Right cardiac atrium (tissue), 5 donors: ENCODE measurements at places on chromosomes 7 and 10. TPM values are rescaled to one million over a fixed set of nuclear protein-coding genes. Genes with fewer than 3 reads are reported as not detected.

- DNase-seq, result peak; percentile 36
These were observed 60.3 kb upstream of the NFKB2 start for GRCh38 chr10:102335184-102335583.

NPSR1 gene
- polyA plus RNA-seq, result not detected

COPS6 gene
- polyA plus RNA-seq, result 131 TPM

DNA sequence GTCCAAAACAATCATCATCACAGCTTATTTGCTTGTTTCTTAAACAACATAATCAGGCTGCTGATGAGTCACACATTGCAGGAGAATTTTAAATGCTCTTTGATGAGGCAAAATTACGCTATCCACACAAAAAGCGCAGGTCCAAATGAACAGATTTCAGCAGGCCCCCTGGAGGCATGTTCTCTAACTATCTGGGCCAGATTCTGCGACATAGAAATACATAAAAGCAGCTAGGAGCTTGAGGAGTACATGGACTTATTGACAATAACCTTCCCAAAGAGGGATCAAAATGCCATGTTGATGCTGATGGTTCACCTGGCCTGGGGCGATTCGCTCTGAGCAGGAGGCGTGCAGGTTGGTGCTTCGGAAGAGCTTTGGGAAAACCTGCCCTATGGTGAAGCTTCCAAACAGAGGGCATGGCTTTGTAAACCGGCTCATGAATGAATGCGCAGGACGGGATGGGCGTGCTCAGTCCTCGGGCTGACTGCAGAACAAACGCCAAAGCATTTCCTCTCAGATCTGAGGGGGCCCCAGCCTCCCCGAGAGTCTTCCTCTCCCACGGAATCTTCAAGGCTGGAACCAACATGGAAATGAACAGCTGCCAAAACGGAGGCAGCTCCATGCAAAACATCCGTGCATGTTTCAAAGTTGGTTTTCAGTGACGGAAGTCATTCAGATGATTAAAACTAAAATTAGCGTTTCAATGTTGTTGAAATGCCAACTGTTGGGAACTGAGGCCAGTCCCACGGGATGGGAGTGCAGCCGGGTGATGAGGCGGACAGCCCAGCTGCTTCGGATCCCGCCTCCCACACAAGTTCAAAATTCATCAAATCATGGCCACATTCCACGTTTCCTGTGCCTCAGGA is 179.6 kb downstream of the TCERG1L start:
- peak; percentile 28 for DNase-seq

MUC3A gene
- polyA plus RNA-seq, result 0.63 TPM

DNA sequence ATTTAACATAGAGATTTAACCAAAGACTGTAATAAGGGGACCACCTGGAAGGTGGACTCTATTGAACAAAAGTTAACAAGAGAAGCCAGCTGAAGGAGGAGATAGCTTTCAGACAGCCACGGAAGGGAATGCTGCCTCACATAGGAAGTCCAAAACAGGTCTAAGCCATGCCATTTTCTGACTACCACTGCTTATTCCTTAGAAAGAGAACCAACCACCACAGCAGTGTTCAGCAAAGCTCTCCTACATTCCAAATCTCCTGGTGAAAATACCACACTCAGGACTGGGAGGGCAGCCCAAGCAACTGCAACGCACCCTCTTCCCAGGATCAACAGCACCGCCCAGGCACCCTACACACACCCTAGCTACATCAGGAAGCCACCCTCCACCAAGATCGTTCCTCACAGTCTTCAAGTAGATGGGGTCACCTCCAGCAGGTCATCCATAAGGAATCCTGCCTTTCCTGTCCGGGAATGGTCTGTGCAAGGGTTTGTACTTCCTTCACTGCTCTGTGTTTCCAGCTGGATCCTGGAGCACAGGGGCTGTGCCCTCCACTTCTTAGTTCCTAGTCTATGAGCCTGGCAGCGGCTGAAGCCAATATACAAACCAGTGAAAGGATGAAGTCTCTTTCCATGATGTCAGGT is 2.5 kb downstream of the KIAA1549 start:
- DNase-seq, result no peak

CCL24 gene
- not detected for polyA plus RNA-seq

SRRM3 gene
- 52.8 TPM for polyA plus RNA-seq

- no peak for DNase-seq
These were observed 12.2 kb downstream of the PDCD4 start for GRCh38 chr10:110883924-110884323.

GFRA1 gene
- 2.7 TPM for polyA plus RNA-seq

- peak; percentile 50 for DNase-seq
These were observed 84.4 kb downstream of the LHPP start for GRCh38 chr10:124546055-124546369.

ZDHHC6 gene
- polyA plus RNA-seq, result 18.2 TPM

DNA sequence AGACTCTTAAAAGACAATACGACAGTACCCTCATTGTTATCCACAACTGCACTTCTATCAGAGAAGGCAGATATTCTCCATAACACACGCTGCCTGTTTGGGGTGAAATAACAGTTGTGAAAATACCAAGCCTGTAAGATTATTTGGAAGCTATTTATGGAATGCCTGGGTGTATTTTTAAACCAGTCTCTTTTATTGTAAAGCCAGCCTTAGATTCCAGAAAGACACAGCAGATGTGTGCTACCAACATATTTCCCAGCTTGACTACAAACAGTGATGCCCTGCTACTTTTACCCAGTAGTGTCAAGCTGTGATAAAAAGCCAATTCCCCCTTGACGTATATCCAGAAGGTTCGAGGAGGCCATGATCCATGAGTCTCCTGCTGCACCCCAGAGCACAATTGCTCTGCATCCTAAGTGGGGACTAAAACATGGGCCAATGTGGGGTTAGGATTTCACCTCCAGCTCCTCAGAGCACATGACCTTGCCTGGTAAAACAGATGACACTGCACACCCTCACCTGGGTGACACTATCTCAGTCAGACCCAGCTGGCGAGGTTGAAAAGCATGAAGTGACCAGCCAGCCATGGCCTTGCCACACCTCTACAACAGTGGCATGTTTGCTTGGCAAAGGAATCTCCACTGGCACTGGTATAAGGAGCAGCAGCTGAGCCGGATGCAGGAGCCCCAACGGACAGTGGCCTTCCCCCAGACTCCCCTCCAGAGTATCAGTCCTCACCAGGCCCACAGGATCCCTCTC is 62.2 kb downstream of the GFRA1 start:
- no peak for DNase-seq

FAM25G gene
- not detected for polyA plus RNA-seq

- no peak for DNase-seq
These were observed 486.7 kb upstream of the GALNT17 start for GRCh38 chr7:70645279-70645678.

- DNase-seq, result no peak
These were observed 189.3 kb downstream of the ABCA13 start for GRCh38 chr7:48360574-48360973.

ACTA2 gene
- polyA plus RNA-seq, result 649 TPM

DNA sequence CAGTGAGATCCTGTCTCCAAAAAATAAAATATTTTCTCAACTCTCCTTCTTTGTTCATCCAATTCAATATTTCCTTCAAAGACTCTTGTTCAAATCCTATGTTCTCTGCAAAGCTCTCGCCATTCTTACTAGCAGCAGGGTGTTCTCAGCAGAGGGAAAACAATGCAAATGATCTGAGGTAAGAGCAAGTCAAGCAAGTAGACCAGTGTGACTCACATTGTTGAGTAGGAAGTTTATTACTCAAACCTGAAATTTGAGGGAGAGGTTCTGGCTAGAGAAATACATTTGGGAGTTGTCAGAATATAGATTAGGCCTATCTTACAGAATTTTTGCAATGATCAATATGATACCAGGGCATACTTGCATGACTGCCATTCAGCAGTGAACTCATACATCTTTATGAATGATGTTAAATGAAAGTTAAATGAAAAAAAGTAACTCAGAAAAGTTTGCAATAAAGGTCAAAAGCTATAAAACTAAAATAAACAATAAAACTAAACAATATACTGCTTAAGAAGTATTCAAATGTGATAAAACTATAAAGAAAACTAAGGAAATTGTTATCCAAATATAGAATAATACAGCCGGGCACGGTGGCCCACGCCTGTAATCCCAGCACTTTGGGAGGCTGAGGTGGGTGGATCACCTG is 5.8 kb downstream of the IDE start:
- no peak for DNase-seq

SUN3 gene
- polyA plus RNA-seq, result not detected

- DNase-seq, result no peak
These were observed 263.8 kb upstream of the ZNF32 start for GRCh38 chr10:43912469-43912868.

DNA sequence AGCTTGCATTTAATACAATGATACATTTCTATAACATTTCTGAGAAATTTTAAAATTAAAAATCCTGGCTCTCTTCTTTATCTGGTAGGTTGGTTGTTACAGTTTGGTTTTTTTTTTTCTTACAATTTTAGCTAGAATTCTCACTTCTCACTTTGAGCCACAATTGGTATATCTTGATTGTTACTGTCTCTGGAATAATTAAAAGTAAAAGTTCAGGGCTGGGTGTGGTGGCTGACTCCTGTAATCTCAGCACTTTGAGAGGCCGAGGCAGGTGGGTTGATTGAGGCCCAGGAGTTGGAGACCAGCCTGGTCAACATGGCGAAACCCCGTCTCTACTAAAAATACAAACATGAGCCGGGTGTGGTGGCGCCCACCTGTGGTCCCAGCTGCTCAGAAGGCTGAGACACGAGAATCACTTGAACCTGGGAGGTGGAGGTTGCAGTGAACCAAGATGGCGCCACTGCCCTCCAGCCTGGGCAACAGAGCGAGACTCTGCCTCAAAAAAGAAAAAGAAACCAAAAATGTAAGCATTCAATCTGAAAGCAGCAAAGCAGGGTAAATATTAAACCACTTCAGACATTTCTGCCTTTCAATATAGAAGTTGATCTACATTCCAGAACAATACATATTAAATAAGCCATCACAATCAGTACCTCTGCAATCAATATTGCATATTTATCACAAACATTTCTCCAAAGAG is 88.6 kb upstream of the PFKP start:
- DNase-seq, result no peak

- peak; percentile 33 for DNase-seq
These were observed 195.4 kb downstream of the SKIDA1 start for GRCh38 chr10:21329995-21330627.

ALOX5 gene
- polyA plus RNA-seq, result 5.6 TPM

HOXA10 gene
- polyA plus RNA-seq, result not detected

- DNase-seq, result no peak
These were observed 327.9 kb downstream of the ADARB2 start for GRCh38 chr10:1409392-1409791.

GRCh38 chr10:110016039-110016438 is 8.3 kb downstream of the ADD3 start:
- DNase-seq, result no peak

DNA sequence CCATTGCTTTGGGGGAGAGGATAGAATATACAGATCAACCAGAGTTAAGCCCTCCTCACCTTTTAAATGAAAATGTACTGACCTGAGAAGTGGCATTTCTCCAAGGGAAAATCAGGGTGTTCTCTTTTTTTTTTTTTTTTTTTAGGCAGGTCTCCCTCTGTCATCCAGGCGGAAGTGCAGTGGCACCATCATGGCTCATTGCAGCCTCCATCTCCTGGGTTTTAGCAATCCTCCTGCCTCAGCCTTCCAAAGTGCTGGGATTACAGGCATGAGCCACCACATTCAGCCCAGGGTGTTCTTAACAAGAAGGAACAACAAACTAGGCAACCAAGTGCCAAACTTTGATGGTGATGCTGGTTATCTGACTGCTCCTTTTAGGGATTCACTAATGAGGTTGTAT is 111.0 kb downstream of the SVOPL start:
- DNase-seq, result no peak

DNA sequence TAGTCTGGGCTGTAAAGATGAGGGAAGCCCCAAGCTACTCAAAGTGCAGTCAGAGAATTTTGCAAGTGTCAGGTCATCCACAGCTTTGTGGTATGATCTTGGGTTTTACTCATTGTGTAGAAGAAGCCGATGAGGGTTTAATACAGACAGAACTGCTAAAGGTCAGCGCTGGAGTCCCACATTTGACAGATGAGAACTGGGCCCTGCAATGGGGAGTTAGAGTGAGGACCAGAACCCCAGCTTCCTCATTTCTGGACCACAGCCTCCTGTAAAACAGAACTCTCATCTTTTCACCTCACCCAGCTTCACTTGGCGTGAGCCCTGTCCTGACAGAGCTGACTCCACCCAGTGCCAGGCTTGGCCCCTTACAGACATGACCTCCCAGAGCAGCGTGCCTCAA is 20.1 kb downstream of the LRRC20 start:
- DNase-seq, result no peak

DNA sequence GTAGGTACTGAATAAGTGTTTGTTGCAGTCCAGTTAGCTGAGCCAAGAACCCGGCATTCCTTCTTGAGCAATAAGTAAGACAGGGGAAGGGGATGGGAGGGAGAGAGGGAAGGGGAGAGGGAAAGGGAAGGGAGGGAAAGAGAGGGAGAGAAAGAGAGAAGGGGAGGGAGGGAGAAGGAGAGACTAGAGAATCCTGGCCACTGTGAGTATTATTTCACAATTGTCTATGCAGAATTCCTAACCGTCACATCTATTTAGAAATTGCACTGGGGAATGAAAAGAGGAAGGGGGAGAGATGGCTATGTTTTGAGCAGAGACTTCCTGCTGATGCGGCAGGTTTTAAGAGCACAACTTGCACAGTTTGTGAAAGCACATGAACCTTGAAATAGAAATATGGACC is 251.4 kb upstream of the ZMIZ1 start:
- DNase-seq, result no peak

GRCh38 chr7:69674701-69675182 is 76.5 kb downstream of the AUTS2 start:
- no peak for DNase-seq

DNA sequence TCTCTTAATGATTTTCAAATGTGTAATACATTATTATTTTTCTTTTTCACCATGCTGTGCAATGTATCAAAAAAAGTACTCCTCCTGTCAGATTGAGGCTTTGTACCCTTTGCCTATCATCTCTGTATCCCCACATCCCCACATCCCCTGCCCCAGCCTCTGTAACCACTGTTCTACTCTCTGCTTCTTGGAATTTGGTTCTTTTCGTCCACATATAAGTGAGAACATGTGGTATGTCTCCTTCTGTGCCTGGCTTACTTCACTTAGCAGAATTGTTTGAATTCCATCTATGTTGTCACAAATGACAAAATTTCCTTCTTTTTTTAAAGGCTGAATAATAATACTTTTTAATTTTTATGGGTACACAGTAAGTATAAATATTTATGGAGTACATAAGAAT is 13.8 kb downstream of the TAF3 start:
- no peak for DNase-seq
